ENCODE measurements at places on chromosomes 3 and 15. TPM values are rescaled to one million over a fixed set of nuclear protein-coding genes. Genes with fewer than 3 reads are reported as not detected.

The ALDH1L1 gene
- not detected for polyA plus RNA-seq

The C3orf22 gene
- not detected for polyA plus RNA-seq

The B3GNT5 gene
- polyA plus RNA-seq, result 0.08 TPM

- H3K36me3 ChIP-seq, result no peaks in the 10 kb centered on the region
- H3K4me3 ChIP-seq, result no peak overlapping the region
- no peak overlapping the region for H3K27ac ChIP-seq
- H3K4me1 ChIP-seq, result no peaks in the 10 kb centered on the region
- DNase-seq, result no peak
Measured at GRCh38 chr3:187870360-187871203, 125.3 kb upstream of the BCL6 start.

DNA sequence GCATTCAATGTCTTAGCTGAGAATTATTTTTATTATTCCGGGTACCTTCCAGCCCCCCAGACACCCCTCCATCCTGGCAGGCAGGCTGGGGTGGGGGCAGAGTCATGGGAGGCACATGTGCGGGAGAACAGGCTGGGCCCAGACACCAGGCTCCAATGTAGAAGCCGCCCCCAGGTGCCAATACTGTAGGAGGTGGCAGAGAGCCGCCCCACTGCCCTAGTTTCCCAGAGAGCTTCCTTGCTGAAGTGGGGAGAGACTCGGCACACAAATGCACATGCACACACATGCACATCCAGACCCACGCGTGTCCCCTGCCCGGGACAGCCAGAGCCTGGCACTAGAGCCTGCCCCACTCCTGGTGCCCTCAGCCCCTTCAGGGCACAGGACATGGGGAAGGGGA lies 98.4 kb upstream of the LINGO1 start:
- H3K36me3 ChIP-seq, result no peaks in the 10 kb centered on the region
- no peak for DNase-seq
- no peaks in the 10 kb centered on the region for H3K27me3 ChIP-seq
- H3K27ac ChIP-seq, result no peak overlapping the region
- H3K4me1 ChIP-seq, result no peaks in the 10 kb centered on the region

DNA sequence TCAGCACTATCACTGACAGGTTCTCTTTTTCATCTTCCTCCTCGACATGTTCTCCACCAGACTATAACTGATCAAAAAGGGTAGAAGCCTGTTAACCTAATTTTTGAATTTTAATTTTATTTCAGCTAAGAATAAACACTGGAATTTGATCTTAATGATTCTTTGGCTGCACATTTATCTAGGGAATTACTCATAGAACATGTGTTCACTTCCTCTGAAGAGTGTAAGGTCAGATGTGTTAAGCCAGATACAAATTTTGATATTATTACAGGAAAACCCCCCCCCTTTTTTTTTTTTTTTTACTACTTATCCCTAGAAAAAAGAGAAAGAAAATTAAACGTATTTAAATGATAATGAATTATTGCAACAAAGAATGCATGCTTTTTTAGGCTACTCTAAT lies 15.0 kb downstream of the DCBLD2 start:
- H3K27ac ChIP-seq, result no peak overlapping the region
- no peaks in the 10 kb centered on the region for H3K4me1 ChIP-seq
- no peaks in the 10 kb centered on the region for H3K36me3 ChIP-seq
- H3K27me3 ChIP-seq, result no peaks in the 10 kb centered on the region

DNA sequence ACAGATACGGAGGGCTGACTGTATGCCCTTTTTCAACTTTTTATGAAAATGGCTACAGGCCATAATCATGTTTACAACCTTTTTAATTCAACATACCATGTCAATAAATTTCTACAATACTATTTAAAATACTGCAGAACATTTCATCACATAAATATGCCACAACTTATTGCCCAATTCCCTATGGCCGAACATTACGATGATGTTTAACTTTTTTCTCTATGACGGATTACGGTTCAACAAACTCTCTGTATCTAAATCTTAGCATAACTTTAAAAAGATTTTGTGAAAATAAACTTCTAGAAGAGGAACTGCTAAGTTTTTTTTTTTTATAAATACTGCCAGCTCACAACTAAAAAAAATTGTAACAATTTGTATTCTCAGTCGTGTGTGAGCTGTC lies 220.4 kb downstream of the OSBPL10 start:
- no peak overlapping the region for H3K27ac ChIP-seq
- H3K4me1 ChIP-seq, result peaks cover 6% of the 10 kb centered on the region
- DNase-seq, result no peak
- H3K4me3 ChIP-seq, result no peak overlapping the region
- no peaks in the 10 kb centered on the region for H3K36me3 ChIP-seq
- H3K27me3 ChIP-seq, result no peaks in the 10 kb centered on the region

- H3K27me3 ChIP-seq, result no peaks in the 10 kb centered on the region
- no peaks in the 10 kb centered on the region for H3K36me3 ChIP-seq
Measured at GRCh38 chr15:29125382-29126207, 144.0 kb downstream of the NSMCE3 start.

- DNase-seq, result no peak
- no peak overlapping the region for H3K4me3 ChIP-seq
- H3K36me3 ChIP-seq, result no peaks in the 10 kb centered on the region
- no peaks in the 10 kb centered on the region for H3K27me3 ChIP-seq
- no peaks in the 10 kb centered on the region for H3K4me1 ChIP-seq
- no peak overlapping the region for H3K27ac ChIP-seq
Measured at GRCh38 chr3:15120986-15121385, 22.0 kb upstream of the RBSN start.

- no peak for DNase-seq
- H3K4me1 ChIP-seq, result no peaks in the 10 kb centered on the region
- no peaks in the 10 kb centered on the region for H3K27me3 ChIP-seq
- no peak overlapping the region for H3K4me3 ChIP-seq
- no peak overlapping the region for H3K27ac ChIP-seq
Measured at GRCh38 chr3:117630885-117631284, 921.3 kb downstream of the TUSC7 start.

- peaks cover 5% of the 10 kb centered on the region for H3K4me1 ChIP-seq
- H3K27ac ChIP-seq, result no peak overlapping the region
- H3K27me3 ChIP-seq, result no peaks in the 10 kb centered on the region
- H3K36me3 ChIP-seq, result no peaks in the 10 kb centered on the region
- H3K4me3 ChIP-seq, result no peak overlapping the region
Measured at GRCh38 chr3:8632402-8633237, 12.0 kb downstream of the SSUH2 start.

DNA sequence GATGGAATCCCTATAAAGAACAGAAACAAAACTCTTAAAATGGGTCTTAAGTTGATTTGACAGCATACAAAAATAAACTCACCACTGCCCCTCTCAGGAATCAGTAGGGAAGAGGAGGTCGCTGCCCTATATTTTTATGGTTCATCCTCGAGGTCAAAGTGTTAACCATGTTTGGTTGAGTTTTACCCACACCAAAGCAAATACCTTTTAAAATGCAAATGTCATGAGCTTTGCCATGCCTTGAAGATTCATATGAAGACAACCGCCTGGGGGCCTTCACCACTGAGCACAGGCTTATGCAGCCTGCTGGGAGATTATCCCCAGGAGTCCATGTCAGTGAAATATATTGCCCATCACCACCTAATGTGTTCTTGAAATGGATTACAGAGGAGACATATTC lies 66.1 kb downstream of the GLB1 start:
- H3K27me3 ChIP-seq, result no peaks in the 10 kb centered on the region
- H3K4me3 ChIP-seq, result no peak overlapping the region
- H3K27ac ChIP-seq, result no peak overlapping the region

GRCh38 chr3:72972706-72973030 lies 23.9 kb upstream of the PPP4R2 start:
- H3K27me3 ChIP-seq, result no peaks in the 10 kb centered on the region
- peaks cover 5% of the 10 kb centered on the region for H3K4me1 ChIP-seq
- H3K36me3 ChIP-seq, result no peaks in the 10 kb centered on the region
- no peak overlapping the region for H3K27ac ChIP-seq

Measured in CD4-positive, alpha-beta memory T cell (primary cell).